GDM1 (cell line): ENCODE measurements at places on chromosomes 2 and 18.

DNA sequence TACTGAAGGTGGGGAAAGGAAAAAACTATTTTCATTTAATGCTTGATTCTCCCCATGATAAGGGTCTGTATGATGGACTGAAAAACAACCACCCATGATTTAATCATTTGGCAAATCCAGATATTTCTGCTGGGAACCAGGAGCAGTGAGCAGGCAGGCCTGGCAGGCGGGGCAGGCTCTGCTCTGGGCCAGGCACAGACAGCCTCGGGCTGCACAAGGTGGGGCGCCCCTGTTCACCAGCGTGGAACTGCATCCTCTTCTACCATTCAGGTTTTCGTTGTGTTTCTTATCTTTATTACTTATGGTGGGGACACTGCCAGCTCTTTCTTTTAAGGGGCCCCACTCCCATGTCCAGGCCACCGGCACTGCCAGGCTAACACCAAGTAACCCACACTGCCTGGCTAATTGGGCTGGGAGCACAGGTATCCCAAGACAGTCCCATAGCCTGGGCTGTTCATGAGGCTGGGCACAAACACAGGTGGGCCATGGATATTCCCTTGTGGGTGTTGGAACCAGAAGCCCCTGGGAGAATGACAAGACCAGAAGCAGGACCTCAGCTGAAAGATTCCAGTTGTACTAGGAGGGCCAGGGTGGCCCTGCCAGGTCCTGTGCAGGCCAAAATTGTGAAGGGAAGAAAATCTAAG, 57.1 kb upstream of the RALBP1 start:
- no peak for DNase-seq

DNA sequence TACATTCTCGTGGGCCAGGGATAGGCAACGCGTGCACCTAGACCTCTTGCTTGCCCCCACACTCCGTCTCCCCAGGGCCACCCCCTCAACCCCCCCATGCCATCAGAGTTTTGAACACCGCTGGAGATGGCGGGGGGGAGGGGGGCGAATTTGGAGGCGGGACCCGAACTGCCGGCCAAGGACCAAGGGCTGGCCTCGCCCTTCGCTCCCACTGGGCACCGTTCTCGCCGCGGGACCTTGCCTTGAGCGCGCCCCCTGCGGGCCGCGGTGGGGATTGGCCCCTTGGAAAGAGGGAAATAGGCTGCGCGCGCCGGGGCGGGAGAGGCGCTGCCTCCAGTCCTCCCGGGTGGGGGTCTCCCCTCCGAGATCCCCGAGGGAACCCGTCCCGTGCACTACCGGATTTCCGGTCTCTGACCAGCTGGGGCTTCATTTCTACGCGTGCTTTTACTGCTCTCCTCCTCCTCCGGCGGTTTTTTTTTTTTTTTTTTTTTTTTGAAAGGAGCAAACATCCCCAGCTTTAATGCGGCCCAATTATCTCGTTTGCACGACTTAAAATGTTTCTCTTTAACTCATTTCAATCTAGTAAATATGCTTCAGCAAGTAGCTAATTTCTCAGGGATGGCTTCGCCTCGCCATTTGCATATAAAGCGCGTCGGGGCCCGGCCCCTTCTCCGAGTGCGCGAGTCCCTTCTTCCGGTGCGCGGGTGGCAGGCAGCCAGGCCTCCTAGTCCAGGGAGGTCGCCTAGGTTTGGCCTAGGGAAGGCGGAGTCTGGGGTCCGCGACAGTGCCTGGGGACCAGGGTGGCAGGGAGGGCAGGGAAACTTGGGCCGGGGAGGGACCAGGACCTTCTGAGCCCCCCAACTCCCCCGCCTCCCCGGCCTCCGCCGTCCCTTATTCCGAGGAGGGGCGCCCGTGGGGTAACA, 10.0 kb upstream of the GBX2 start:
- no peak for DNase-seq

DNA sequence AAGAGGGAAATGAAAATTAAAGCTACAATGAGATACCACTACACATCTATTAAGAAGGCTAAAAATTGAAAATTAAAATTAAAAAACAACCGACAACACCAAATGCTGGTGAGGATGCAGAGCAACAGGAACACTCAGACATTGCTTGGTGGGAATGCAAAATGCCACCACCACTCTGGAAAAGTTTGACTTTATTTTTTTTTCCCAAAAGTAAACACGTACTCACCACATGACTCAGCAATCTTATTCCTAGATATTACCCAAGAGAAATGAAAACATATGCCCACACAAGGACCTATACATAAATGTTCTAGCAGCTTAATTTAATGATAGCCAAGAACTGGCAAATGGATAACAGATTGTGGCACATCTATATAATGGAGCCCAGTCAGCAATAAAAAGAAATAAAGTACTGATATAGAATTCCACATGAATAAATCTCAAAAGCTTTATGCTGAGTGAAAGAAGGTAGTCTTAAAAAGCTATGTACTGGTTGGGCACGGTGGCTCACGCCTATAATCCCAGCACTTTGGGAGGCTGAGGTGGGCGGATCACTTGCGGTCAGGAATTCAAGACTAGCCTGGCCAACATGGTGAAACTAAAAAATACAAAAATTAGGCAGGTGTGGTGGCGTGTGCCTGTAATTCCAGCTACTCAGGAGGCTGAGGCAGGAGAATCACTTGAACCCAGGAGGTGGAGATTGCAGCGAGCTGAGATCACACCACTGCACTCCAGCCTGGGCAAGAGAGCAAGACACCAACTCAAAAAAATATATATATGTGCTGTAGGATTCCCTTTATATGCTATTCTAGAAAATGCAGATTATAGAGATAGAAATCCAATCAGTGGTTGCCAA, 4.2 kb upstream of the PROC start:
- no peak for DNase-seq

GRCh38 chr2:232795920-232796319, 19.6 kb upstream of the KCNJ13 start:
- DNase-seq: no peak

DNA sequence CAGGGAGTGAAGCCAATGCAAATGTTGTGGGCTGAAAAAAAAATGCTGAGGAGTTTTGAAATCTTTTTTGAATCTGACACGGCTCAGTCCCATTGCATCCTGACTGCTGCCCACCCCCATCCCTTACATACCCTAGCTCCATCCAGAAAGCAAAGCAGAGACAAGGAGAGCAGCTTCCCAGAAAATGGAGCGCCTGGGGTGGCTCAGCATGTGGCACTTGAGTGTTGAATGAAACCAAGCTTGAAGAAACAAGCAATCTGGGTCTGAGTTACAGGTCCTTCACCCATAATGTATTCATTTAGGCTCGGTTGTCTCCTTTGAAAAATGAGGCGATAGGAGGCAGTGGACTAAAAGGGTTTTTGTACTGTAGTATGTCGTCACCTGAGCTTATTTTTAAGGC, 244.2 kb upstream of the ACVR2A start:
- DNase-seq: no peak

- DNase-seq: no peak
Observed at GRCh38 chr2:223860809-223861738, 23.7 kb upstream of the AP1S3 start.
